RKO (cell line): ENCODE measurements at places on chromosomes 12 and 14.
A peak's percentile ranks its signal among the peaks of the same experiment; 100 is the strongest.

DNA sequence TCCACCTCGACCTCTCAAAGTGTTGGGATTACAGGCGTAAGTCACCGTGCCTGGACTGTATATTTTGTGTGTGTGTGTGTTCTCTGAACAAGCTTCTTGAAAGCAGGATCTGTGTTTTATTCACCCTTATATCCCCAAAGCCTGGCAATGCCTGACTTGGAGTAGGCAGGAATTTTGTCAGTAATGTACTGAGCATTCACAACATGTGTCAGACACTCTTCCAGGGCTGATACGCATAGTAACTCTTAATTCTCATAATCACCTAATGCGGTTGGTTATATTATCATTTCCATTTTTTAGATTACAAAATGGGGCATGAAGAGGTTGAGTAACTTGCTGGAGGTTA is 50.4 kb upstream of the PLEKHG3 start:
- DNase-seq, result no peak

- peak; percentile 46 for DNase-seq
Observed at GRCh38 chr12:123389560-123390351, 5.8 kb downstream of the KMT5A start.

DNA sequence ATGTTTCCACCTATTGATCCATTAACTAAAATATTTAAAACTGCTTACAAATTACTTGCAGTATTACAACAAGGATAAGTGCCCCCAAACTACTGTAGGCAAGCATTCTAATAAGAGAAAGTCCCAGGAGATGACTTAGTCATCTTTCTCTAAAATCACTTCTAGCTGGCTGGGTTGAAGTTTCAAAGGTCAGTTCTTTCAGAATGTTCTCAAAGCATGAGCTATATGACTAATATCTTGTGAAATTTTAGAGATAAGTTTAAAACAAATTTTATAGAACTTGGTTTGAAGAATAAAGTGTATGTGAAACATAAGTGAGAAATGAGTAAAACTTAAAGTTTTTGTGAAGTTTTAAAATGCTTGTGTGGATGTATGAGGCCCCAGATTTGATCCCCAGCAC is 24.3 kb upstream of the OR6J1 start:
- no peak for DNase-seq

DNA sequence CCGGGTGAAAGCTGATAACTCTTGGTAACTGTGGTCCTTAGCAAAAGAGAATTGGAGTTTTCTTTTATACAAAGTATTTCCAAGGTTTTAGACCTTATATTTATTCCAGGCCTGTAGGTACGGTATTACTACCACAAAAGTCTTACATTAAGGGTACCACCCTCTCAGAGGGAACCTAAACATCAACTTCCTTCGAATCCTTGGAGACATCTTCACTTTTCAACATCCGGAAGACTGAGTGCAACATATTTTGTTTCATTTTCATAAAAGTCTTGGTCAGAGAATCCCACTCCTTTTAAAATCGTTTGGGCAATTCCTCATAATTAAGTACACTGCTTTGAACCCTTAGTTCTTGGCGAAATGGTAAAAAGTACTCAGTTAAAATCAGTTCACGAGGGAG is 1.2 kb downstream of the CNOT2 start:
- peak; percentile 34 for DNase-seq

DNA sequence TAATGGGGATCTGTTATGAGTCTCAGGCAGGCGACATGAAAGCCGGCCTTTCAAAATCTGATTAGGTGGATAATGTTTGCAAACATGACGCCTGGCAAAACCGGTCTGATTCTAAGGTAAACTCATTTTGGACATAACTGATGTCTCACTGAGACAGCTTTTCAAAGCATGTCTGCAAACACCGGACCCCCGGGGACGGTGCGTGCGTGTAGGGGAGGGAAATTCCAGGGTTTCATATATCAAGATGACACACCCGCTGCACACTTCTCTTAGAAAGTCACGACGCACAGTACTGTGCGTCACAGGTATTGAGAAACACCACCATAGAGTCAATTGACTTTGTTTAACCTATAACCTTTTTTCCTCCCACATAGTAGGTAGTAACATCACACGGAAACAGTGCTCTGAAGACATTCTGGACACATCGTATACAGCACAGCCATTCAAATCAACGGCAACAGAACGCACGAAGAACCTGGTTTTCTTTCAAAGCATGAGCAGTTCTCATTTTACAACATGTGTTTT is 43.9 kb upstream of the TESC start:
- DNase-seq, result no peak

DNA sequence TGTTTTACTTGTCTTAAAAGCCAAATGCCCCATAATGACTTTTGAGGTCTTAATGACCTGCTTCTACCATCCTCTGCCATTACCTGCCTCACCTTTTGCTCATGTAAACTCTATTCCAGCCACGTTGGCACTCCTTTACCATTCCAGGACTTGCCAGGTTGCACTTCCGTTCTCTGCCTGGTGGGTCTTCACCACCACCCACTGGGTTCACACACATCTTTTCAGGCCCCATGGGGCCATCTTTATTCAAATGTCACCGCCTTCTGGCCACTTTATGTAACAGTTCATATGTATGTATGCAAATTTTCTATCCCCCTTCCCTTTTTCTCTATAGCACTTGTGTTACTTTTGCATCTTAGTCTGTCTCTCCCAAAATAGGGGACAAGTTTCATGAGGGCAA is 57.7 kb downstream of the ATP2A2 start:
- peak; percentile 21 for DNase-seq

- DNase-seq, result no peak
Observed at GRCh38 chr12:121096199-121096798, 36.4 kb upstream of the P2RX7 start.

GRCh38 chr12:131105351-131105735 is 151.6 kb downstream of the ADGRD1 start:
- DNase-seq, result no peak

- DNase-seq, result no peak
Observed at GRCh38 chr12:112208301-112208910, 83.0 kb downstream of the TRAFD1 start.

GRCh38 chr12:44654646-44655639 is 221.2 kb downstream of the NELL2 start:
- DNase-seq, result no peak

GRCh38 chr12:9103050-9103849 is 12.5 kb downstream of the A2M start:
- no peak for DNase-seq

GRCh38 chr12:95116341-95116740 is 42.9 kb upstream of the NR2C1 start:
- no peak for DNase-seq

- DNase-seq, result peak; percentile 28
Observed at GRCh38 chr14:35299708-35300107, 7.5 kb downstream of the PSMA6 start.

DNA sequence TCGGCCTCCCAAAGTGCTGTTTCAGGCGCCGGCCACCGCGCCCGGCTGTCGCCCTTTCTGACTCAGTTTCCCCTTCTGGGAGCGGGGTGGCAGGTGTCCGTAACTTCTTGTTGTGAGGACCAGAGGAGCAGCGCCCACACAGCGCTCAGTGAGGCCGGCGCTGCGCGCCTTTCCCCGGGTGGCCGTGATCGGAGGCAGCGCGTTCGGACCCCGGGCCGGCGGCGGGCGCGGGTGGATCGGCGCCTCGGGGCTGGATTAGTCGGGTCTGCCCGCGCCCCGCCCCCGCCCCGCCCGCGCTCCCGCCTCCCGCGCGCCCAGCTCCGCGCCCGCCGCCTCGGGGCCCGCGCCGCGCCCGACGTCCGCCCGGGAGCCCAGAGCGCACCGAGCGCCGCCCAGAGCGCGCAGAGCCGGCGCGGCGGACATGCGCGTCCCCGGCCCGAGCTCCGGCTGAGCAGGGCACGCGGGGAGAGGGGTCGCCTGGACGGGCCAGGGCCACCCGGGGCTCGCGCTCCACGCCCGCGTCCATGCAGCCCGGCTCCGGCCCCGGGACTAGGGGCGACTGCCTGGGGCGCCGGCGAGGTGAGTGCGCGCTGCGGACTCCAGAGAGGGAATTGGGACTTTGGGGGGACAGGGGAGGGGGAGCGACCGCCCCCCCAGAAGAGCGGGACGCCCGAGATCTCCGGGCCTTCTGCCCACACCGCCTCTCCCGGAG is 50.6 kb downstream of the LRCOL1 start:
- DNase-seq, result peak; percentile 69

GRCh38 chr14:100155049-100155621 is 4.3 kb downstream of the DEGS2 start:
- peak; percentile 41 for DNase-seq
